ENCODE measurements at places on chromosomes 4 and X.

DNA sequence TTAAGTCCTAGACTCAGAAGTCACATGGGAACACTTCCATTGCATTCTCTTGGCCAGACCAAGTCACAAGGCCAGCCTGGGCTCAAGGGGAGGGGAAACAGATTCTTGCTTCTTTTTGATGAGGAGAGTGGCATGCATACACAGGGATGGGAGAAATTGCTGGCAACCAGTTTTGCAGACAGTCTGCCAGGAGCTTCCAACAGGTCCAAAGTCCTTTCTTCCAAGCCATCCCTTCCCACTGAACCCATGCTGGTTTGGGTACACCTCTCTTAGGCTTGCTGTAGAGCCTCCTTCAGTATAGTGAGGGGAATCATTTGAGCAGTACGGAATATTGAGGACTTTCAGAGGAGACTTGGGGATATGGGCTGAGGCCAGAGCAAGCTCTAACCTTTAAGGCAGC is 267.8 kb downstream of the BCOR start:
- no peak for DNase-seq

GRCh38 chr4:68187145-68187544 is 57.5 kb upstream of the TMPRSS11F start:
- no peak for DNase-seq

GRCh38 chrX:118315529-118315928 is 30.4 kb upstream of the WDR44 start:
- DNase-seq = no peak

DNA sequence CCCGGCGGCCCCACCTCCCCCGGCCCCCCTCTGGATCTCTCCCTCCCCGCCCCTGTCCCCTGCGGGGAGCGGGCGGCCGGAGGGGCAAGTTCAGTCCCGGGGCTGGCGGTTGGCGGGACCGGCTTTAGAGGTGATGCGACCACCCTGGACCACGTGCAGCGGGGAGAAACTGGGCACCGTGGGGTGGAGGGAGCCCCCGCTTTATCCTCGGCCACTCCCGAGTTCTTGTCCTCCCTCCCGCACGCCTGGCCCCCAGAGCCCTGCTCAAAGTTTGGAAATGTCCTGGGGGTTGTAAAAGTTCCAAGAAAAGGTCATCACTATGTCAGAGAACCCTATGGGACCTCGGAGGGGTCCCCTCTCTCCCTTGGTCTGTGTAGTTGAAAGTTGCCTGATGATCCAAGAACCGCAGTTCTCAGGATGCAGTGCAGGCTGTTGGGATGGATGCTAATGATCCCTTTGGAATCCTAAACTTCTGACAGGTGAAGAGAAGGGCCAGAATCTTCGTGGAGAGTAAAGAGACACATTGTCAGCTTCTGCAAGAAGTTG is 411 bp upstream of the VEGFC start:
- no peak for DNase-seq

DNA sequence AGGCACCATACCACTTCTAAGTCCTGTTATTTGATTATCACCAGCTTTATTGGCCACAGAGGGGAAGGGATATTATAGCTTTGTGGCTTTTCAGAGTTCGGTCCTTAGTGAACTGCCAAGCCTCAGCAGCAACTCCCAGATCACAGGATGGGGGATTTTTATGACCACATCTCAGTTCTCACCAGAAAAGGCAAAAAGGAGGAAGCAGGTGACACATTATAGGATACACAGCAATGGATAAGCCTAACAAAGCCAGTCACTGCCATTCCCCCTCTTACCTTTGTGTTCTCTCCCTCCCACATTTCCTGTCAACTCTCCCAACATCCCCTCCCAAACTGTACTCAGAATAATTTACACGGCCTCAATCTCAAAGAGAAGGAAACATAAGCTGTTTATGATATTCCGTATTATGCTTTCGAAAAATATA is 142.8 kb downstream of the MGST2 start:
- no peak for DNase-seq

DNA sequence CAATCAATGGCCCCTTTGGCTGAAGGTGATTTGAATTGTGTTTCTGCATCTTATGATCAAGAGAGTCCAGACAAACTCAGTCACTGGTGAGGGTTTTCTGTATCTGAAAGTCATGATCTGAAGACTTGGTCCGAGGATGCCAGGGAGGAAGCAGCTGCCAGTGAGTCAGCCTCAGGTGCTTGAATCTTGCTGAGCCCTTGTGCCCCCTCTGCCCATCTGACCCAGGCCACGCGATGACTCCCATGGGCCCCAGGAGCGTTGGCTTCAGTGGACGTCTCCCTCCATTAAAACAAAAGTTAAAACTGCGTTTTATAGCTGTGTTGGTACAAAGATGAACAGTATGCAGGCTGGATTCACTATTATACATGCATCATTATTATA is 62.0 kb downstream of the HTRA3 start:
- DNase-seq = no peak

DNA sequence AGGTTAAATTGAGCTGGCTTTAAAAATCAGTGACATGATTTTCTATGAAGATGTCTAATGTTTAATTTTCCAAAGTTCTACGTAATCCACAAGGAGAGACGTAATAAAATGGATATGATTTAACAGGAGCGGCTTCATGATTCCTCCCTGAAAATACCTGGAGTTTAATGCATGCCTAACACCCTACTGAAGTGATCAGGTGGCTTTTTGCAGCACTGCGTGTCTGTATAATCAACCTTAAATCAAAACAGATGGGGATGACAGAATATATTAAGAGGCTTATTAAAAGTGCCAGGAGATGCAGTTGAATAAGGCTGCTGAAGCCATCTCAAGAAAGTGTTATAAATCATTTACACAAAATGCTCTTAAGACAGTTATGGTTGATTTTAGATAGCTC is 112.4 kb upstream of the TLR3 start:
- DNase-seq = no peak

DNA sequence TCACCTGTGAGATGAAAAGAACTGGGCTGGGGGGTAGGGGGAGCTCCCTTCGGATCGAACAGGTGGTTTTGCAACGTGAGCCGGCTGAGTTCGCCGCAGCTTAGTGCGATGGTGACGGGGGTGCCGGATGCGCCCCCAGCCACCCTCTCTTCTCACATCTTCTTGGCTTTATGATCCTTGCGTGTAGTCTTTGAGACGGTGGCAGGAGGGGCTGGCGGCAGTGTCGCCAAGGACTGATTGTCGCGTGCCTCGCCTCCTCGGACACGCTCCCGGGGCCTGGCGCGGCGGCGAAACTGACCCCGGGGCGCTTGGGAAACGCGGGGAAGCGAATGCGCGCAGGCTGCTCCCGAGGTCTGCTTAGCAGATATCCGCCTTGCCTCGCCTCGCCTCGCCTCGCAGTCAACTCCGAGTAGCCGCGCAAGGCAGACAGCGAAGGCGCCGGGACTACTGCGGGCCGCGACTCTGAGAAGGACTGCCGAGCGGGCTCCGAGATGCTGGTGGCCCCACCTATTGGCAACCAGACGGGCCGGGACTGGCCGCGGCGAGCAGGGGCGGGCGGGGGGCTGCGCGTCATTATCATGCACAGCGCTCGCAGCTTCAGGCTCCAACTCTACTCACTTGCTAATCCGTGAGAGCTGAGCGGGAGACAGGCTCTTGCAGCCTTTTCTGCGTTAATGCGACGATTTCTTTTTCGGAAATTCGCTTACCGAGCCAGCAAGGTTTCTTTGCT is 1.5 kb downstream of the GRID2 start:
- DNase-seq = no peak

DNA sequence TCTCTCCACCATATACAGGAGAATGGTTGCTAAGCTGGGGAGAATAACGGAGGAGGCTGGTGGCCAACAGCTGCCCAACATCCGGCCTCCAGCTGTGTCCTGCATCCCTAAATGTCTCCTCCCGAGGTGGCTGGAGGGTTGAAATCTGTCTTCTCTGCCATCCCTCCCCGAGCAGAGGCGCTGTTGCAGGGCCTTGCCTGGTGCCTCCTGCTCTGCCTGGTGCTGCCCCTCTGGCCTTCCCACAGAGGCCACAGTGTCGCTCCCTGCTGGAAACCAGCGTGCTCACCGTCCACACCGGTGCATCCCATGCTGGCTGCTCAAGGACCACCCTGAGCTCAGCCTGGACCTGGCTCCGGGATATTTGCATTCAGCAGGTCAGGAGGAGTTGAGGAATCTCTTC is 115.2 kb downstream of the ENPP6 start:
- DNase-seq = no peak

GRCh38 chr4:152663203-152664066 is 16.4 kb downstream of the TMEM154 start:
- no peak for DNase-seq

GRCh38 chrX:155873188-155873587 is 8.0 kb upstream of the VAMP7 start:
- no peak for DNase-seq

GRCh38 chr4:101761405-101761804 is 29.1 kb upstream of the BANK1 start:
- DNase-seq = no peak

- no peak for DNase-seq
Measured at GRCh38 chr4:8215001-8215427, 15.9 kb downstream of the SH3TC1 start.

- no peak for DNase-seq
Measured at GRCh38 chr4:53967986-53968385, 96.4 kb downstream of the CHIC2 start.

- no peak for DNase-seq
Measured at GRCh38 chrX:18174971-18175370, 45.7 kb downstream of the BEND2 start.

DNA sequence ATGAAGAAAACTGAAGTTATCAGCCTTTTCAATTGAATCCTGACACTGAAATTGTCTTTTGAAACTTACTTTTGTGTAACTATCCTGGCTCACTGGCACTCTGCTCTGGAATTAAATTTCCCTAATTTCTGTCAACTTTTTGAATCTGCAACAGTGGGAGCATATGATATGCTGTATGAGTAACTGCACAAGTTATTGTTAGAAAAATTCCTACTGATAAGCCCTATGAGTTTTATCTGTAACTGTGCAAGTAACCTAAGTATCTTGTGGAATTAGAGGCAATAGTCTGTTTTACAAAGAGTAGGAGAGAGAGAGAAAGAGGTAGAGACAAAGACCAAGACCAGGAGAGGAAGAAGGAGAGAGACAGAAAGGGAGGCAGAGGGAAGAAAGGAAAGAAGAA is 9.2 kb upstream of the HPGD start:
- DNase-seq = no peak

DNA sequence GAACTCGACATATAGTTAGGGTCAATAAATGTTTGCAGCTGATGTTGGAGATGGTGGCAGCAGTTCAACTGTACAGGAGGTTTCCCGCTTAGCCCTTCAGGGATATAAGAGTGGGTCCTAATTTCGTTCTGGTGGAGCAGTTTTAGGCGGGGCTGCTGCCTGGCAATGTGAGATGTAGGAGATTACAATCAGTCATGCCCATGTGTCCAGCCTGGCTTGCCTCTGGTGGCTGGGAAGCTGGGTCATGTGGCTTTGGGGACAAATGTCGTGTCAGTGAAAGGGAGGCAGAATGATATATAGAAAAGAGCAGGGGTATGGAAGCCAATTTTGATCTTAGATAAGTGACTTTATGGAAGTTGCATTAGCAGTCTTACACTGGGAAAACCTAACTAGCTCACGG is 129.4 kb downstream of the CLCN4 start:
- no peak for DNase-seq

GRCh38 chrX:24369816-24370215 is 9.4 kb downstream of the SUPT20HL1 start:
- no peak for DNase-seq

DNA sequence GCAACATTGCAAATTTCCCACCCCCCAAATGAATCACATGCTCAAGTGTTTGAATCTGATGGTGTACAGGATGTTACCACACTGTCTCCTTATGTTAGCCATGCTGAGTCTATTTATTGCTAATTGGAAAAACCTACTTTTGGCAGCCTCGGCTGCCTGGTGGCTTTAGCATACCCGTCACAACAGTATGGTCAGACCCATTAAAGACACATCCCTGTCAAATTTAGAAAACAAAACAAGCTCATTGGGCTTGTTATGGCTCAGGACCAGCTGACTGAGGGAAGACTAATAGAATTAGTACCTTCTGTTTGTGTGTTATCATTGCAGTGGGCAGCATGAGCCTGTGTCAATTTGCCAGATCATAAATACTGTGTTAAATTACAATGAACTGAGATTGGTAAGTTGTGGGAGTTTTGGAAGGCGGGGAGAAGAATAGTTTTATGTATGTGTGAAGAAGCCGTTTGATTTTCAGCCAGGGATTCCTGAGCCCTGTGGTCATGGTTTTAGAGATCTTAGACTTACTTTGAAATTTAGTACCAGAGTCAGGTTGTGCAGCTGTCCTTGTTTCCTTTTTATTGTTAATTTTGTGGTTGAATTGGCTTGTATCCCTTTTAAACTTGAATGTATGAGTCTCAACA is 66.8 kb downstream of the POLA1 start:
- no peak for DNase-seq

- DNase-seq = no peak
Measured at GRCh38 chr4:5638316-5638715, 70.0 kb downstream of the EVC2 start.

DNA sequence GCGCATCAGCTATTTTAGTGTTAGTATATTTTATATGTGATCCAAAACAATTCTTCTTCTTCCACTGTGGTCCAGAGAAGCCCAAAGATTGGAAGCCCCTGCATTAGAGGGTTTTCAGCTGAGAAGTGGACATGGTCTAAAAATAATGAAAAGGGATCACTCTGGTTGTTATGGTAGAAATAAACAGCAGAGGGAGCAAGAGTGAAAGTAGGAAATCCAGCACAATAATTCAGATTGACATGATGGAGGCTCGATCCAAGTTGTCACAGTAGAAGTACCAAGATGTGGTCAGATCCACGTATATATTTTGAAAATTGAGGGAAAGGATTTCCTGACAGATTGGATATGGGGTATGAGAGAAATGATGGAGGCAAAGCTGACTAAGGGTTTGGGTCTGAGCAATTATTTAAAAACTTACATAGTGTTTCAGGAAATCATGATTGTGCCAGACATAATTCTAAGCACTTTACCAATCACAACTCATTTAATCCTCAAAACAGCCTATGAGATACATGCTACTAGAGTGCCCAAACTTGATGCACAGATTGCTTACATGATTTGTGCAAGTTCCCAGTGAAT is 17.0 kb upstream of the TMEM144 start:
- DNase-seq = no peak

- no peak for DNase-seq
Measured at GRCh38 chr4:101355246-101355645, 7.9 kb upstream of the PPP3CA start.

DNA sequence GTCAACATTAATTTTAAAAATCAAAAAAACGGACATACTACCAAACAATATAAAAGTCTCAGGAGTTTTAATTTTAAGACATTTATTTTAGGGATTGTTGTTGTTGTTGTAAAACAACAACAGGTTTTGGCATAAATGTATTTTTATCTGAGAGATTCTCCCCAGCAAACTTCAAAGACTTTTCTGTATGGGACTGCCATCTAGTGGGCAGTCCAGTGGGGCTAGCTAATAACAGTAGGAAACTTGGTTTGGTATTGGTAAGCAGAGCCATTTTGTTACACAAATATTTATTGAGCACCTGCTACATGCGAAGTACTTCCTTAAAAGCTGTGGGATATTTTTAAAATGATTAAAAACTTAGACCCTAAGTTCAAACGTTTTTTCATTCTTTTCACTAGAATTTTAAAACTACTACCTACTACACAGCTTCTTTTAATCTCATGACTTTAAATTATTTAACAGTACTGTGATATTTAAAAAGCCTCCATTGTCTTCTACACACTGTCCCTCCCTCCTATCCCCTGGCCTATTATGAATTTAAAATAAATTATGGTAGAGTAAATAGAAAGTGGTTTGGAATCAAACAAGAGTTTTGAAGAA is 1028.4 kb upstream of the INTU start:
- no peak for DNase-seq

All from stimulated activated CD4-positive, alpha-beta T cell treated with anti-CD3 and anti-CD28 coated beads, Interleukin-1b, Interleukin-23, amount 100 ng/mL, for 1 hour (primary cell).